ENCODE measurements at places on chromosomes 13 and 19. TPM values are rescaled to one million over a fixed set of nuclear protein-coding genes. Genes with fewer than 3 reads are reported as not detected.
A peak's percentile ranks its signal among the peaks of the same experiment; 100 is the strongest.

- no peak for DNase-seq
These were observed 30.2 kb downstream of the MEIS3 start for GRCh38 chr19:47389150-47389556.

DNA sequence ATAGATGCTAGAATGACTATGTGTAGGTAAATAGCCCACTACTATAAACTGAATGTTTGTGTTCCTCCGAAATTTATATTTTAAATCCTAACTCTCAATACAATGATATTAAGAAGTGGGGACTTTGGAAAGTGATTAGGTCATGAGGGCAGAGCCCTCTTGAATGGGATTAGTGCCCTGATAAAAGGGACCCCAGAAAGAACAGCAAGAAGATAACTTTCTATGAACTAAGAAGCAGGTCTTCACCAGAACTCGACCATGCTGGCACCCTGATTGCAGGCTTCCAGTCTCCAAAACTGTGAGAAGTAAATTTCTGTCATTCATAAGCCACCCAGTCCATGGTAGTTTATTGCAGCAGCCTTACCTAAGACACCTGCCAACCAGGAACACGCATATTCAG, 33.9 kb downstream of the OXGR1 start:
- DNase-seq: no peak

DNA sequence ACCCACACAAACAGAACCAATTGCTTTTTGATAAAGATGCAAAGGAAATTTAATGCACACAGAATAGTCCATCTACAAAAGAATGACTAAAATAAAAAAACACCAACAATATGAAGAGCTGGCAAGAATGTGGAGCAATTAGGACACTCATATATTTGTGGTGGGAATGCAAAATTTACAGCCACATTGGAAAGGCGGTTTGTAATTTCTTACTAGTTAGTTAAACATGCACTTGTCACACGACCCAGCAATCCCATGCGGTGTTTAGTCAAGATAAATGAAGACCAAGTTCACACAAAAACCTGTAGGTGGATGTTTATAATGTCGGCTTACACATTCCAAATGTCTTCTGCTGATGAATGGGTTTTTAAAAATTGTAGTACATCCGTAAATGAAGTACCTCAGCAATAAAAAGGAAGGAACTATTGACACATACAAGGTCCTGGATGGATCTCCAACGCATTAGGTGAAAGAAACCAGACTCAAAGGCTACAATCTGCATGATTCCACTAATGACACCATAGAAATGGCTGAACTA, 5.2 kb downstream of the GRTP1 start:
- no peak for DNase-seq

- no peak for DNase-seq
These were observed 138.4 kb downstream of the RFC3 start for GRCh38 chr13:33956346-33956745.

DNA sequence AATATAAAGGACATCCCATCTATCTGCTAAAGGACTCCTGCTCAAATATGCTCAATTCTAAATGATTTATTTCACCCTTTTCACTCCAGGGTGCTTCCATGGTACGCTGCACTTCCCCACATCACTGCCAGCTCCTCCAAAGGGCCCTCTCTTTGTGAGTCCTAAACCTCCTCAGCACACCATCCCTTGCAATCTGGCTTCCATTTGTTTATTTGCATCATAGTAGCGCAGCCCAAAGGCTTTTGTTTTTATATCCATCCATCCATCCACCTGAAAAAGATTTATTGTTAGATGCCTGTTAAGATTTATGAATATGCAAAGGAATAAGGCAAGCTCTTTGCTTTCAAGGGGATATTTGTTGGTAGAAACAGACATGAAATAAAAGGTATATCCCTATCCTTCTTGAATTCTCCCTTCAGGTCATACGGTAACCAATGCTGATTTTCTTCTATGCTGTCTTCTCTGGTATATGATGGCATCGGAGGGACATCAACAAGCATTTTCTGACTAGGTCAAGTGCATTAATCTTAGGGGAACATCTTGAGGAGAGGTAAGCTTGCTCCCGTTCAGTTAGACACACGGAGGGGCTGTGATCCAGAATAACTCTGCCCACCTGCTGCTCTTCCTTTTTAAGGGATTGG, 397.6 kb downstream of the LIG4 start:
- DNase-seq: no peak

DNA sequence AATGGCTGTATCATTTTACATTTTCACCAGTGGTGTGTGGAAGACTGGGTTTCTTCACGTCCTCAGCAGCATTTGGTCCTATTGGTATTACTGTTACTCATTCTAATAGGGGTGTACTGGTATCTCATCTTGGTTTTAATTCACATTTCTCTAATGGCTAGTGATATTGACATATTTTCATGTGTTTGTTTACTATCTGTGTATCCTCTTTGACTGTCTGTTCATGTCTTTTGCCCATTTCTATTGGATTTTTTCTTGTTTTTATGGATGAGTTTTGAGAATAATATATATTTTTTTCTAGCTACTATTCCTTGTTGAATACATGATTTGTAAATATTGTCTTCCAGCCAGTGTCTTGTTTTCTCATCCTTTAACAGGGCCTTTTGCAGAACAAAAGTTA, 13.8 kb downstream of the IFNL2 start:
- no peak for DNase-seq

DNA sequence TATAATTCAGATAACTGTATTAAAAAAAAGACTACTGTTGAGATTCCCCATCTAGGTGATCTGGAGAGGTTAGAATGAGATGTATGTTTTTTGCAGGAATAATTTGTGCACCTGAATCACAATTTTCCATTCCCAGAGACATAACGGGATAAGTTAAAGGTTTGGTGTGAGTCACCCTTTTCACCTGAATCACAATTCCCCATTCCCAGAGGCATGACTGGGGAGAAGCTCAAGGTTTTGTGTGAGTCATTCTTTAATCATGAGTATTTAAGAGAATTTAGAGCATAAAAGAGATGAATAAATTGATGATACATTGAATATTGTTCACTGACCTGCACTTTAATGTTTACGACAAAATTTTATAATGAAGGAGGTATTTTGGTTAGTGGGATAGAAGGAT, 9.0 kb downstream of the OR7A5 start:
- DNase-seq: no peak

- no peak for DNase-seq
These were observed 424.1 kb upstream of the DACH1 start for GRCh38 chr13:72290962-72291681.

GRCh38 chr19:42436006-42436405, 6.7 kb downstream of the CXCL17 start:
- DNase-seq: peak; percentile 70

ZNRF4 gene
- total RNA-seq: not detected

GARIN5A gene
- total RNA-seq: not detected

AZU1 gene
- not detected for total RNA-seq

C5AR1 gene
- total RNA-seq: 0.32 TPM

SULT2A1 gene
- total RNA-seq: not detected

CRB3 gene
- total RNA-seq: 0.43 TPM

All from fibroblast of villous mesenchyme (primary cell).